ENCODE measurements at places on chromosomes 4 and X.
A peak's percentile ranks its signal among the peaks of the same experiment; 100 is the strongest.

DNA sequence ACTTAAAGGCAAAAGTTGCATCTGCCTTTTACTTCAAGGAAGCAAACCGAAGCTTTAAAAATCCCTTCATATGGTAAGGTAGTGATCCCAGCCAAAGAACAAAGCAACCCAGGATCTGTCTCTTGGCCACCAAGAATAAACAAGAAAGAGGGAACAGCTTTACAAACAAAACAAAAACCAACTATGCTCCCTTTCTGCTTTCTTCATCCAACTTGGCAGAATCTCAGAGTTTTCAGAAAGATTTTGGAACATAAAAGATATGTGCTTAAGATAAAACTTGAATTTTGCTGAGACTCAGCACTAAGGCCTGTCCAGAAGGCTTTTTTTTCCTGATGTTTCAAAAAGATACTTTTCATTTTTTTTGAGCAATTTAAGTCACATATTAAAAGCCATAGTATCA lies 94.0 kb downstream of the COL4A6 start:
- no peak for DNase-seq

DNA sequence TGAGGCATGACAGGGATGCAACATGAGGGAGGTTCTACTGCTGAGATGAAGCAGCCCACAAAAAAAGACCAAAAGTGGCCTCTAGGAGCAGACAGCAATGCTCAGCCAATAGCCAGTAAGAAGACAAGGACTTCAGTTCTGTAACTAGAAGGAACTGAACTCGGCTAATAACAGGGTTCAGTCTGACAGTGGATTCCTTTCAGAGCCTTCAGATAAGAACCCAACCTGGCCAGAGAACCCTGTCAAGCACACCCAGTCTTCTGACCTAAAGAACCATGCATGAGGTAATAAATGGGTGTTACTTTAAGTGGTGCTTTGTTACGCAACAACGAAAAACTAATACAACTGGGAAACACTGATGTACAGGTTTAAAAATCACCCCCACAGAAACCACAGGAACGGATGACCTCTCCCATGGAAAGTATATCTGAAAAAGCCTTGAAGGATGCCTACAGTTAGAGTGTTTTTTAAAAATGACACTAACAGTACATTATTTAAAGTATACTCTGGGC lies 94.6 kb downstream of the PAPSS1 start:
- no peak for DNase-seq

DNA sequence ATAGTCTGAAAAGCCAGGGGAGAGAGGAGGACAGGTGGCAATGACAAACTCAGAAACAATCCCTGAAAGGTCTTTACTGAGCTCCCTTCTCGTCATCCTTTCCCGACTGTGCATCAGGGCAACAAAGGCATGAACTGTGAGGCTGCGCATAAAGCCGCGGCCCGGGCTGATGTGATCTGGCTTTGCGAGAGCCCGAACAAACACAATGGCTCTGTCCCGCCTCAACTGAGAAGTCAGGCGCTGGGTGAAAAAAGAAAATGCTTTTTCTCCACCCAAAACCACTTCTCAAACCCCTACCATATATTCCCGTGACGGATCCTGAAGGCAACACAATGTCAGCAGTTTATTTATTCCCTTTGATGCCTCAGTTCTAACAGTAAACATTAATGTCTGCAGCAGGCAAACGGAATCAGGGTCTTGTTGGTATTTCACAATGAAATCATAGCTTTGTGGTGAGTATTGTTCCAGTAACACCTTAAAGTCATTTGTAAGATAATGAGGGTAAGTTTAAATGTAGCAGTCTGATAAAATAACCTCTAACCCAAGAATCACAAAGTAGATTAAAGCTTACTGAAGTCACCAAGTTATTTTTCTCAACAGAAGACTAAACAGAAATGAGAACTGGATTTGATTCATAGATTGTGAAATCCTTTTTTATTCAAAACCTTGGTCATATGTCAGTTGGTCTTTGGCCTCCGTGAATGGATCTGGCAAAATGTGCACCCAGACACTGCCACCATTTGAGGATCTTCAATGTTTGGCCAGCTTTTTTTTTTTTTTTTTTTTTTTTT lies 67.4 kb downstream of the APBB2 start:
- DNase-seq = no peak

- DNase-seq = no peak
These were observed 575.1 kb downstream of the IL15 start for GRCh38 chr4:142211444-142211843.

DNA sequence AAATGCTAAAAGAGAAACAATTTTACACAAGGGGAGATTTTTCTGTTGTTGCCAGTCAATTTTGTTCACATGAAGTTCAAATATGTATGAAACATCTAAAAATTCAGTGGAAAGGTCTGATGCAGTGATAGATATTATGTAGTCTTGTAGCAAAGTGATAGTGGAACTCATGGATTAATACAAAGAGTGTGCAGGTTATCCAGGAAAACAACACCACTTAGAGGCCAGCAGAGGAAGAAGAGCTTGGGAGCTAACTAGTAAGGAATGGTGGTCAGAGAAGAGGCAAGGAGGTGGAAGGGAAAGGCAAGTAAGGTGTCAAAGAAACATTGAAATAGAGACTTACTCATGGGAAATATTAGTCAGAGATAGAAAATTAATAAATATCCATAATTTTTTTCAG lies 395.6 kb downstream of the MAPK10 start:
- no peak for DNase-seq

DNA sequence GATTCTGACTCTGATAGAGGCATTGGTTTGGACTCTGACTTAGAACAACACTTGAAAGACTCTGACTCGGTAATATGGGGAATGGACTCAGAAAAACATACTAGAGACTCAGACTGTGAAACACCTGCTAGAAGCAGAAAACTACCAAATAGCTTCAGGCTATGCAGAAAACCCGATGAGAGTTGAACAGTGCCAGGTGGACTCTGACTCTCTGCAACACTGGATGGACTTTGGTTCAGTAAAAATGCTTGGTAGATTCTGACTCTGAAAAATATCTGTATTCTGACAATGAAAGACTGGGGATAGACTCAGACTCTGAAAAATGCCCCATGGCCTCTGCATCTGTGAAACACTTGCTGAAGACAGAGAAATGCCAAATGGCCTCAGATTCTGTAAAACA lies 215.1 kb upstream of the HDX start:
- no peak for DNase-seq

GRCh38 chr4:137495578-137495977 lies 36.7 kb downstream of the PCDH18 start:
- DNase-seq = no peak

DNA sequence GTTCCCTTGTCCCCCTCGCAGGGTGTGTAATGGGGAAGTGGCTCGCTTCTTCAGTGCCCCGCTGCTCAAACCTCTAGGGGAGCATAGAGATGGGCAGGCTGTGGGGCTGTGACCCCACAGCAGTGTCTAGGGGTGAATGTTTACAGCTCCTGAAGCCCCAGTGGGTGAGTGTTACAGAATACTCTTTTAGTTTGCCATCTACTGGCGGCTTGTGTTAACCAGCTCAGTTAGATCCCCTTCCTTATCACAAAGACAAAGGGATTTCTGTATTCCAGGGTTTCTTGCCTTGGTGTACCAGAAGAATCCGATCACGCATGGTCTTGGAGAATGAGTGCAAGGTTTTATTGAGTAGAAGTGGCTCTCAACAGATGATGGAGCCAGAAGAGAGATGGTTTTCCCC lies 108.1 kb upstream of the IQCM start:
- no peak for DNase-seq

- DNase-seq = no peak
These were observed 525.4 kb downstream of the CENPC start for GRCh38 chr4:67019686-67020437.

GRCh38 chrX:15564981-15565579 lies 35.7 kb downstream of the ACE2 start:
- DNase-seq = no peak

DNA sequence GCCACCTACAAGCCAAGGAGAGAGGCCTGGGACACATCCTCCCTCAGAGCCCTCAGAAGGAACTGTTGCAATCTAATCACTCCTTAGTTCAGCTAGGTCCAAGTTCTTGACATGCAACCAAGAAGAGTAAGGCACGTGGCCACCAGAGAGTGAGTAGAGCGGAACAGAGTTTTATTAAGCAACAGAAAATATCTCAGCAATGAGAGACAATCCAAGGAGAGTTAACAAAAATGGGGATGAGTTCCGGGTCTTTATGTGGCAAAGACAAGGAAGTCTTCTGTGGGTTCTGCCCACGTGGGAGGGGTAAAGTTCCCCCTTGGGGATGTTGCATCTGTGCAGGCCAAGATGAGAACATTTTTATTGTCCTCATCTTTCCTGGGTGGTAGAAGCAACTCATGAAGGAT lies 38.5 kb upstream of the PROM1 start:
- no peak for DNase-seq

GRCh38 chr4:185464183-185464582 lies 7.3 kb downstream of the CCDC110 start:
- no peak for DNase-seq

GRCh38 chr4:130985371-130985770 lies 1889.4 kb downstream of the C4orf33 start:
- no peak for DNase-seq

DNA sequence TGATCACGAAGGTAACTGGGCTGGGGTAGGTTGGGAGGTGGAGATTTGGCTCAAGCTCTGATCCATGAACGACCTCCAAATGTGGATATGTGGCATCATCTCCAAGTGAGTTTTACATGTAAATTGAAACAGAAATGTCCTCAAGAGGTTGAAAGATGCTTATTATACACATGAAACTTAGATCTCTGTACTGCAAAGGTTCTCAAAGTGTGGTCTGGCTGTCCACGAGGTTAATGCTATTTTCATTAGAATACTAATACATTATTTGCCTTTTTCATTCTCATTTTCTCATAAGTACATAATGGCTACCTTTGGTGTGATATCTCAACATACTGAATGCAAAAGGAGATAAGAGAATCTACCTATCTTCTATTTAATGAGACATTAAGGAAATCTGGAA lies 198.2 kb downstream of the RASL11B start:
- no peak for DNase-seq

DNA sequence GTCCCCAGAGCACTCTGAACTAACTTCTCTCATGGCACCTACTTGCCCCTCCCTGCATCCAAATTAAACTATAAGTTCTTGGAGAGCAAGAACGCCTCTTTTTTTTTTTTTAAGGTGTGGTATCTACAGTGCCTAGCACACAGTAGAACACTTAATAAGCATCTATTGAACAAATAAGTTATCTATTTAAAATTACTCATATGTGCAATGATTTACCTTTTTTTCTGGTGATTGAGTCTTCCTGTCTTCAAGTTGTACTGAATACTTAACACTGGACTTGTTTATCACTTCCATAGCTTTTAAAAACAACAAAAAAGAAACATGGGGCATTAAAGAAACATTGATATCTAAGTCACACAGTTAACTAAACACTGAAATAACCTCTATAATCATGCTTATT lies 29.1 kb downstream of the HAUS3 start:
- no peak for DNase-seq

GRCh38 chr4:53591372-53591892 lies at the start of gene LNX1:
TSS of gene LNX1 (minus strand) at chr4:53591486. CDS start at chr4:53574002, 17,484 bp downstream.
- peak; percentile 84 for DNase-seq

DNA sequence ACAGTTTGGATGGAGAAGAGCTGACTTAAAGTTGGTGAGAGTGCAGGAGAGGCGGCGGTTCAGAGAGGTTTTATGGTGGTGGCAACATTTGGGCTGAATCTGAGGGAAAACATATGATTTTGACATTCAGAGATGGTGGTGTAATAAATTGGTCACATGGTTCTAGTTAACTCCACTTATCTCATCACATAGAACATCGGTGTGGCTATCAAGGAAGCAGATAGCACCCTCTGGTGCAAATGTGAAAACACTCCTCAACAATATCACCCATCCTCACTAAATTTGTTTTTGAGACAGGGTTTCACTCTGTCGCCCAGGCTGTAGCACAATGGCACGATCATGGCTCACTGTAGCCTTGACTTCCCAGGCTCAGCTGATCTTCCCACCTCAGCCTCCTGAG lies 28.8 kb downstream of the SUPT20HL2 start:
- DNase-seq = no peak

- no peak for DNase-seq
These were observed 9.8 kb downstream of the DGKQ start for GRCh38 chr4:963276-964225.

DNA sequence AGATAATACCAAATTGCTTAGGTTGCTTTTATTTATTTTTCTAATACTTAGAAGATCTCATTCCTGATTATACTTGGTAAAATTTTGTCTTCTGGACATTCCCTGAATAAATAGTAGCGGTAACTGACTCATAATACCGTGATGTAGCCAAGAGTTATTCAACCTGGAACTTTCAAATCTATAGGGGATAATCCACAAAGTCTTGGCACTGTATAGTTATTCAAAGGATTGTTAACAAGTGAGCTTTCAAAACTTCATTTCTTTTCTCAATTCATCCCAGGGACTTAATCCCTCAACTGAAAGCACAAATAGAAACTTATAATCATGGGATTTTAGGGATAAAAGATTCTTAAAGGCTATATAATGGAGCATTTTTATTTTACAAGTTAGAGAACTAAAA lies 1383.3 kb downstream of the FAM133A start:
- no peak for DNase-seq

GRCh38 chr4:94519925-94520789 lies 68.4 kb downstream of the PDLIM5 start:
- DNase-seq = no peak

GRCh38 chr4:53997898-53998297 lies 66.5 kb downstream of the CHIC2 start:
- no peak for DNase-seq

DNA sequence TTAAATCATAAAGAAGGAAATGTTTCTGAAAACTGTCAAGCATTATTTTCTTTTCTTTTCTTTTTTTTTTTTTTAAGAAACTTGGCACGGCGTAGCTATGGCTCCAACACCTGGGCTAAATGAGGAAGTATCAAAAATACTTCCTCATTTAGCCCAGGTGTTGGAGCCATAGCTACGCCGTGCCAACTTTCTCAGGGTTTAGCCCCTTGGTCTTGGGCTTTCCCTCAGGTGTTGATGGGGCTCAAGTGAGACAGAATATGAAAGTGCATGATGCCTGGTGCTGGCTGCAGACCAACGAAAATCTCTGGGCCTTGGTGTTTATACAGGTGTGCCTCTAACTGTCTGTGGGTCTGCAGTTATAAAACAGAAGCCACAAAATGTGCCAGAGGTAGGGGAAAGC lies 132.7 kb downstream of the ARHGAP24 start:
- no peak for DNase-seq

DNA sequence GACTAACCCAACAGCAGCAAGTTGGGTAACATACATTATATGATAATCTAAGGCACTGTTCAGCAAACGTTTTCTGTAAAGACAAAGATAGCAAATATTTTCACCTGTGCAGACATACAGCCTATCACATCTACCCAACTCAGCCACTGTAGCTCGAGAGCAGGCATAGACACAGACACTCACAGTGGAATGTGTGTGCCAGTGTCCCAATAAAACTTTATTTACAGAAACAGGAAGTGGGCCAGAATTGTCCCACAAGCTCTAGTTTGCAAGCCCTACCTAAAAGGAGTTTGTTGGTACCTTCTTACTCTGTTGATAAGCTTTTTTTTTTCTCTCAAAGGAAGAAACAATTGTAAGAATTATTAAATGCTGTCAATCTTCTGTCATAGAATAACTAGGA lies 11.9 kb upstream of the FAM9A start:
- no peak for DNase-seq
